NCI-H1105 (cell line): ENCODE measurements at places on chromosomes 2 and 18.
A peak's percentile ranks its signal among the peaks of the same experiment; 100 is the strongest.

GRCh38 chr18:67428158-67428557, 88.4 kb downstream of the DSEL start:
- DNase-seq, result no peak

GRCh38 chr18:54888933-54889332, 60.7 kb downstream of the RAB27B start:
- no peak for DNase-seq

DNA sequence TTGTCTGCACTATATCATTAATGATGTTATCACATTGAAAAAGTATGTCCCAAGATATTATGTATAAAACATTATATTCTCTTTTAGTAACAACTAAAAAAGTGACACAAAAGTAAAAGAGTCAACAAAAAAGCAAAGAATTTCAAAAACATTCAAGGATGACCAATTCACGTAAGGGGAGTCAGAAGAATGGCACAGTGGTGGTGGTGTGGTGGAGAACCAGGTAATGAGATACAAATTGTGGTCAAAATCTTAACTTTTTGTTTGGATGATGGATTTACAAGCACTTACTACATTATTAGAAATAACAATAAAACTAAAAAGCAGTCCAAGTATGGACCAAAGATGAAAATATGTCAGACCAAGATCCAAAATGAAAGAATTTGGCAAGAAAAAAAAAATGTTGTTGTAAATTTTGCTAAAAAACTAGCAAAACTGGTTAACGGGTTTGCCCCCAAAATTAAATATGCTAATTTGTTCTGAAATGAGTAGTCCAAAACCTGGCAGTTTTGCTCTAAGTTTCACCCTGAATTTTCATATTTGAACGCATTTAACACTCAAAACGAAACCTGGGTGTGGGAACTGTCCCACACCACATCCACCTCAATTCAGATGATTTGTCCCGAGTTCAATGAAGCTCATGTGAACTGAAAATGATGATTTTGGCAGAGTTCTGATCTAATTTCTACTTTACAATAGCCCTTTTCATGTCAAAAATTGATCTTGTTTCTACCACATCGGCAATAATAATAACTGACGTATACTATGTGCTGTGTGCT, 135.8 kb downstream of the IKZF2 start:
- DNase-seq, result no peak

GRCh38 chr18:44733069-44733753, 52.5 kb downstream of the SETBP1 start:
- DNase-seq, result no peak

DNA sequence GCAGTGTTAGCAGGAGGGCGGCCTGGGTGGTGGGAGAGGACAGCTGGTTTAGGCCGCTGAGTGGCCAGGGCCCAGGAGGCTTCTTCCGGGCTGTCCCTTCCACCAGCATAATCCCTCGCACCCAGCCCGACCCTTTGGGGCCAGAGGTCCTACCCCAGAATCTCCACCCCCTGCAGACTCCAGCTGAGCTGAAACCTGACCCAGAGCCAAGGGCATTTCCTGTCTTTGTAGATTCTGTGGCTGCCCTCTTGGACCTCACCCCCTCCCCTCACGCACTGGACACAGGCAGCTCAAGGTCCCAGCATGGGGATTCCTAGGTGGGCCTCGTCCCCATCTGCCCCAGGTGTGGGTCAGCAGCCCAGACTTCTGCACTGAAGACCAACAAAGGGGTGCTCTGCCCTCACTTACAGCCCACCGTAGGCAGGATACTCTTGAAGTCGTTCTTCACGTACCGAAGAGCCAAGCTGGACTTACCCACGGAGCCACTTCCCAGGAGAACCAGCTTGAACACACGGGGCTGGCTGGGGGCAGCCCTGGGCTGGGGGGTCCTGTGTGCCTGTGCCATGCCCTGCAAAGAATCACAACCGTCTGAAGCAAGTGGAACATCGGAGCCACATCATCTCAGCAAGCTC, 4.8 kb downstream of the RAB17 start:
- no peak for DNase-seq

DNA sequence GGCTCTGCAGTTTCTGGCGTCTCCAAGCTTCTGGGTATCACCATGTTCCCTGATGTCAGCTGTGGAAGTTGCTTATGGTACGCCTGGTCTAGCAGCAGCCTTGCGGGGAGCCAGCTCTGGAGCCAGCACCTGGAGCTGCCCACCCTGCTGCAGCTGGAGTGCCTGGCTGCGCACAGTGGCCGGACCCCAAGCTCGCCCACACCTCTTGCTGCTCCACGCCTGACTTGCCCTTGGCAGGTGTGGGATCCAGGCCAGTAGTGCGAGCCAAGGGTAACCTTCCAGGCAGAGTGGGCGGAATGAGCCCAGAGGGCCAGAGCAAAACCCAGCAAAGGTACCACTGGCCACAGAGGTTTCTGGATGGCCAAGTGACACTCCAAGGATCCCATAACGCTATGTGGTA, 13.2 kb upstream of the EML6 start:
- DNase-seq, result no peak

DNA sequence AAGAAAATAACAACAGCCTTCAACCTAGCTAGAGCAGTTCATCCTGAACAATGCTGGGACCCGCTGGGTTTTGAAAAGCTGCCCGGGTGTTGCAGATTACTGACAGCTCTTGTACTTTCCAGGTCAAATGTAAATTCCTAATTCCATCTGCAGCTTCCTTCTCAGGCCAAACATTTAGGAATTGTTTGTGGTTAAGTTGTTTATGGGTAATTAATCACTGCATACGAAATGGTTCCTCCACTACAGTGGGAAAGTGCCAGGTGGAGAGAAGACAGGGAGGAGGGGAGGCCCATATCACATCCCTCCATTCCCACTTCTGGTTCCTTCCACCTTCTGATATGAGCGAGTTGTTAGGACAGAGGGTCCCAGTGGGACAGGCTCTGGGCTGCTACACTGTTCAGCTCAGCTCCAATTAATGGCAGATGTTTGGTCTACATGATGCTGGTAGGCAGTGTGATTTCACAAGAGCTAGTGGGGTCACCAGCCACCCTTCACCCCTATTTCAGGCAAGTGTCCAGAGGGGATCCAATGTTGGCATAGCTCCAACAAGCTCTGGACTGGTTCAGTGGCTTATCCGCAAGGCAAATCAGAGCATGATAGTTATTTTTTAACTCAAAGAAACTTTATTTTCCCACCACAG, 112.9 kb upstream of the ACAA2 start:
- no peak for DNase-seq

DNA sequence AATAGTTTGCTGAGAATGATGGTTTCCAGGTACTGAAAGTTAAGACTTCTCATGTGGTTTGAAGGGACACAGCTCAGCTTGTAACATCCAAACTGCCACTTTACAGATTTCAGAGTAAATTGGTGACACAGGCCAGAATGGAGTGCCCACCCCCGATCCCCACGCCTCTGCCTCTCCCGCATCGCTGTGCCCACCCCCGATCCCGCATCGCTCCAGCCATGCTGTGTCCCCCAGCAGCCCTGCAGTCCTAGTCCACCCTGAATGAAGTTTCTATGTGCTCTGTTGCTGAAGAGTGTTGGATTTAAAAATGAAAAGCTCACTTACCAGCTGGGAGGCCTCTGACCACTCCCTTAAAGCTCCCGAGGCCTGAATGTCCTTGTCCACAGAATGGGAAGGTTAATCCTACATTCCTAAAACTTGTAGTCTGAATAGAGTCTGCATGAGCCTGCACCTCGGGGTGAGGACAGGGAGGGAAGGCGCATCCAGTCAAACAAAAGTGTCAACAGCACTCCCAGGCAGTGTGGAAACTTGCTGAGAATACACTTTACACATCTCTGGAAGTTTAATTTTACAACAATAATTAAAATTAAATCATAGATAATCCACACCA, 176.4 kb upstream of the ID2 start:
- DNase-seq, result no peak

DNA sequence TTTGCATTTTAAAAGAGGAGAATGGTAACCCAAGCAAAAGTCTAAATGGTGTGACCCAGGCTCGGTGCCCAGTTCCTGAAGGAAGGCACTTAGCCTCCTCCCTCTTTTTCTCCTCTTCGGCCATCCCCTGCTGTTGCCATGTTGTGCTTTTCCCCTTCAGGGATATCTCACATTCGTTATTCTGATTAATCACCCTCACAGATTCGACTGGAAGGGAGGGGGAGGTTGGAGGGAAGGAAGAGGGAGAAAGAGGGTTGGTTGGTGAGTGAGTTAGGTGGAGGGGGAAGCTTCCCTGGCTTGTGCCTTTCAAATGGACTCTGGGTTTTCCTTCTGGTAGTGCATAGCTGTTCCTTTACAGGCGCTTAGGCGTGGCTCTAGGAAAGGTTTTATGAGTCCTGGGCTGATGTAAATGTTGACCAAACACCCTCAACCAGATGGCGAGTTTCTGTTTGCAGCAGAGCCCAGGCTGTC, 39.0 kb upstream of the LYPD6B start:
- no peak for DNase-seq

GRCh38 chr18:77059294-77059916, 73.2 kb downstream of the MBP start:
- no peak for DNase-seq

- no peak for DNase-seq
Observed at GRCh38 chr18:79572848-79573451, 106.7 kb upstream of the CTDP1 start.

- no peak for DNase-seq
Observed at GRCh38 chr2:120104772-120105171, 91.9 kb downstream of the EPB41L5 start.

DNA sequence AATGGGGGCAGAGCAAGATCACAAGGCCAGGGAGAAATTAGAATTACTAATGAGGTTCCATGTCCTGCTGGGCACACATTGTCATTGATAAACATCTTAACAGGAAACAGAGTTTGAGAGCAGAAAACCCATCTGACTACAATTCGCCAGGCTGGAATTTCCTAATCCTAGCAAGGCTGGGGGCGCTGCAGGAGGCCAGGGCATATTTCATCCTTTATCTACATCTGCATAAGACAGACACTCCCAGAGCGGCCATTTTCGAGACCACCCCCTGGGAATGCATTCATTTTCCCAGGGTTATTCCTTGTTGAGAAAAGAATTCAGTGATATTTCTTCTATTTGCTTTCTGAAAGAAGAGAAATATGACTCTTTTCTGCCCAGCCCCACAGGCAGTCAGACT, 152.7 kb downstream of the SUCLG1 start:
- DNase-seq, result no peak

GRCh38 chr2:75539955-75540716, 20.6 kb downstream of the EVA1A start:
- no peak for DNase-seq

GRCh38 chr2:20823917-20824316, 1.0 kb upstream of the LDAH start:
- DNase-seq, result no peak

DNA sequence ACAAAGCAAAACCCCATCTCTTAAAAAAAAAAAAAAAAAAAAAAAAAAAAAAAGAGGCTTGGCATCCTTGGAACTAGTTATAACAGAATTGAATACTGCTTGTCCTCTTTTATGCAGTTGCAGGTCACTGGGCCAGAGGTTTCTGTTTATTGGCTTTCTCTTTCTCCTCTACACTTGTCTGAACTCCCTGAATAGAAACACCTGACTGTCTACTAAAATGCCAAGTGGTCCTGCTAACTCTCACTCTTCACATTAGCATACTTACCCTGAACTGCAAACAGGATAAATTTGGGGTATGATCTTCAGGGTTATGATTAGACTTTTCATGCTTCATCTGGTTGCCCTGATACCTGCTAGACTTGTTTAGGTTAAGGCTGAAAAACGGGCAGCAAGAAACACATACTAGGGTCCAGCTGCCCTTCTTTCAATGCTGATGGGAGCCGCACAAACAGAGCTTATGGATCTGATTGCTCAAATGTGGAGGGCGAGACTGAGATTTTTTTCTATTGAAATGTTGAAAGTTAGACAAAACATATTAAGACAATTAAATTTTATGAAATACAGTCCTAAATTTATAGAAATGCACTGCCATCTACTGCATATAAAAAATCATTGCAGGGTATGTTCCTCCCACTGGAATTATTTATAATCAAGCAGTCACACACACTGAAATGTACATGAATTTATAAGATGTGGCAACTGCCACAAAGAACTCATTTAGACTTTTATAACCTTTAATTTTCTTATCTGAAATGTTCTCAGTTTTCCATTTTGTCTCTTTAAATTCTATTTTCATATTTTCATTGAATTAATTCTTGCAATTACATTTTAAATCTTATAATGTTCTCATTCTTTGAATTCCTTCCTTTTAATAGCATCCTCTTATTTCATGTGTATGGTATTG, 40.8 kb downstream of the GTF3C3 start:
- no peak for DNase-seq

GRCh38 chr2:42926434-42927333, 134.3 kb upstream of the HAAO start:
- DNase-seq, result peak; percentile 40

DNA sequence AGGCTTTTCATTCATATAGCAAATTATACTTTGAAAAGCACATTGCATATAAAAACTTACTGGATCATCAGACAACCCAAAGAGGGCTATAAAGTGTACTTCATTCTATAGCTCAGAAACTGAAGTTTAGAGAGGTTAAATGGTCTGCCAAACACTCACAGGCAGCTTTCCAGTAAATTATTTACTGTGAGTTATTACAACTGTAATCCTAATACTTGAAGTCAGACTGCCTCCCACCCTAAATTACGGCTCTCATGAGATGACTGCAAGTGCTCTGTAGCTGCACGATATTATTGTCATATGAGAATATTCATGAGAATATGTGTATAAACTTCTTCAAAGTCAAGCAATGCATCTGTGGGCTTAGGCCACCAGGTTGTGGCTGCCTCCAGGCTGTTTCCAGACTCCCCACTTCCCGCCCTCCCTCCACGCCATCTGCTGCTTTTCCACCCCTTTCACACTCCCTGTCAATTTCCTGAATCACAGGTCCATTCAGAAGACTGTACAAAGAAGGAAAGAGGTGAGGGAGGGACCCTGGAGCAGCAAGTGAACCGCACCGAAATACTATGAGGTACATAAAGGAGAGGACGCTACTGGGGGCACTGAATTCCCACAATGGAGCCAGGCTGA, 111.1 kb upstream of the SPOPL start:
- DNase-seq, result no peak

GRCh38 chr18:71798986-71799673, 745.0 kb downstream of the CBLN2 start:
- DNase-seq, result no peak
